ENCODE measurements at places on chromosomes 16 and 17.

- DNase-seq = no peak
Measured at GRCh38 chr16:87274794-87275193, 42.4 kb downstream of the C16orf95 start.

- DNase-seq = no peak
Measured at GRCh38 chr17:48490451-48490892, 40.3 kb downstream of the HOXB1 start.

DNA sequence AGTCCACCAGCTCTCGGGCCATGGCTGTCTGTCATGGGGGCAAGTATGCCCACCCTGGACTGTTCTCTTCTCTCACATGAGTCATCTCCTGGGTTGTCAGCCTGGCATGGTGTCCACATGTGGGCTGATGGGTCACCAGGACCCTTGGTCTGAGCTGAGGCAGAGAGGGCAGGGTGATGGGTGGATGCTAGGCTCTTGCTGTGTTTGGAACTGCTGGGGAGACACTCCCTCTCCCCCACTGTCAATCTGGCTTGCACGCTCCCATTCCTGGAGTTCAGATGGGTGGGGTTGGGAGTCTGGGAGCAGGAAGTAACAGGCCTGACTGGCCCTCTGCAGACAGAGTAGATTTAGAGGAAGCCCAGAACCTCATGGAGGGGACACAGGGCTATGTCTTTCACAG lies 28.9 kb downstream of the KSR1 start:
- no peak for DNase-seq

GRCh38 chr17:47189732-47190237 lies 690 bp upstream of the CDC27 start:
- DNase-seq = no peak

- peak; percentile 25 for DNase-seq
Measured at GRCh38 chr17:51461578-51462004, 201.2 kb downstream of the UTP18 start.

DNA sequence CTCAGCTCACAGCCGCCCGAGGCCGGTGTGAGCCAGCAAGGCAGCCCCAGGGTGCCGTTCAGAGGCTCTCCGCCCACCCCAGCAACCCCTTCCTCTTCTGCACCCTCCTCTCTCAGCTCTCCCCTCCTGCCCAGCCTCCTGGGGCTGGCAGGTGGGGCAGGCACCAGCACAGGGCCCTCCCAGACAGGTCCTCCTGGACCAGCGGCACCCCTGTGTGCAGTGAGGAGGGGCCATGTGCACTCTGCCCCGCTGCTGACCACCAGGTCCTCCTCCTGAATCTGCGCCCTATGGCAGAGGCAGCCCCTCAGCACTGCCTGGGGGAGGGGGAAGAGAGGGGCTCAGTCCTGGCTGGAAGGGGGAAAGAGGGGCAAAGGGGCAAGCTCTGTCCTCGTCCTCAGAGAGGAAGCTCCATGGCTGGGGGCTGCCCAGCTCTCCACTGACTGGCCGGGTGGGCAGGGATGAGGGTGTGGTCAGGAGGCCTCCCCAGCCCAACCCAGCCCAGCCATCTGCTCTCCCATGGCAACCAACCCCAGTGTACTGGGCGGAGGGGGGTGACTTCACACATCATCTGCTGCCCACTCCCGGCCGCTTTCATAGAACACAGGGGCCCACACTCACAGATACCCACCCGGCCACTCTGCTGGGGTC lies 5.4 kb upstream of the BCAR1 start:
- DNase-seq = no peak

DNA sequence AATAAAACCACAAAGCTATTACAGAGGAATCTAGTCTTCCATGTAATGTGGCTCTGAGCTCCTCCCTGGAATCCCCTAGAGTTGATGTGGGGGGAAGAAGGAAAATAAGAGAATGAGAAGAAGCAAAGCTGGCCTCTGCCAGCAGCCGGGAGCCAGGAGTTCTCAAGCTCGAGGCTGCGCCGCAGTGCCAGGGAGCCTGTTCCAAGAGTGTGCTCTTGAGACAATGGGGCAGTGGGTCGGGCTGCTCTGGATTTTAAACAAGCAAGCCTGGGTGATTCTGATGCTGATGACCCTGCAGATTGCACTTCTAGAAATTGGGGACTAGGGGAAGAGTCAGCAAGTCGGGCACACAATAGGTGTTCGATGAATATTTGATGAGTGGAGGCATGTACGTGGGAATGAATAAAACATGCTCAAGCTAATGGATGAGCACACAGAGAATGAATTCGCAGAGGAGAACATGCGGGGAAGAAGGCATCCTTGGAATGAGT lies 119.9 kb downstream of the CMIP start:
- DNase-seq = no peak

DNA sequence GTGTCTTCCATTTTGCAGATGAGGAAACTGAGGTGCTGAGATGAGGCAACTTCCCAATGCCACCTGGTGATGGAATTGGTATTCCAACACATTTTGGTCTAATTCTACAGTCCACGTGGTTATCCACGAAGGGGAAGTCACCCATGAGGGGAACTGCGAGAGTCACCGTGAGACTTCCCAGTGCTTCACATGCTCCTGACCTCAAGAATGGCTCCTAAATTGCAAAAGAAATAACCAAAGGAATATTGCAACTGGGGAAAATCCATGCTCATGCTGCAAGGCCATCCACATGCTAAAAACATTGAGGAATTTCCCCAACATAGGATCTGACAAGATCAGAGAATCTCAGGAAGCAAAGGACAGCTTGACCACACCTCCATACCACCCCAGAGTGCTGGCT lies 153.9 kb downstream of the HS3ST3B1 start:
- DNase-seq = no peak

- no peak for DNase-seq
Measured at GRCh38 chr17:8753976-8754440, 4.3 kb downstream of the SPDYE4 start.

GRCh38 chr17:2266865-2267228 lies 36.7 kb downstream of the SMG6 start:
- DNase-seq = no peak

GRCh38 chr17:19590912-19591551 lies 57.4 kb downstream of the SLC47A1 start:
- no peak for DNase-seq
